ENCODE measurements at places on chromosomes 3 and 15. TPM values are rescaled to one million over a fixed set of nuclear protein-coding genes. Genes with fewer than 3 reads are reported as not detected.

DNA sequence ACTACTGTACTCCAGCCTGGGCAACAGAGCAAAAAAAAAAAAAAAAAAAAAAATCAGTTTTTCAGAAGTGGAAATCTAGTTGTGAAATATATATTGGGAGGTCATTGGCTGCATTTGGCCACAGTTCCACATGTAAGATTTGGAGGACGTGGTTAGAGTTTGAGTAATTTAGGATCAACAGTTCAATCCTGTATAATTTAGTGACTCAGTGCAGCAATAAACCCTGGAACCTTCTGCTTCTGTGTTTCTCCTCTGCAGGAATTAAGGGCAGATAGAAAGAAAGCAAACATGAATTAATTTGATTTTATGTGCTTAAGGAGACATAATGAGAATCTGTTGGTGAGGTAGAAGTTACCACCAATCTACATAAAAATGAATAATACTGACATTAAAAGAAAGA, 347.0 kb downstream of the PTPRG start:
- H3K4me3 ChIP-seq = no peak overlapping the region
- H3K27ac ChIP-seq = no peak overlapping the region
- DNase-seq = no peak
- H3K27me3 ChIP-seq = no peaks in the 10 kb centered on the region

DNA sequence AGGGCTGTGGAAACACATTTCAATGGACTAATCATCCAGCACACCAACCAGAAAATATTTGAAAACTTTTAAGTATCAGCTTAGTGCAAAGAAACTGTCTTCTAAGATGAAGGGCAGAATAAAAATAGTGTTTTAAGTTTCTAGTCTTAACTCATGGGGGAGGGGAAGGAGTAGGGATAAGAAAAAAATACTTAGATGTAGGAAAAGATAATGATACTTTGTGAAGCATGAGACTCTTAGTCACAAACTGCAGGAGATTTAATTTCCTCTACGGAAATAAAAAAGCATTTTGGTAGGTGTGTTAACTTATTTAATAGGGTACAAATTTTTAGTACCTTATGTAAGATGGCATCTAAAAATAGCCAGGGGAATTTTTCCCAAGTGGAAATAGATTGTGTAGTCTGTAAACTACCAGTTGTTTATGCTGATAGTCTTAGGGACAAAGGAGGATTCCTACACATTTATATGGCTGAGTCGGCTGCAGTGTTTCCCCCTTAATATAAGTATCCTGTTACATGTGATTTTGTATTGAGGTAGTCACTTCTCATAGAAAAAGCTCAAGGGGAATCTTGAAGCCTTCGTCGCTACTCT, 78.2 kb upstream of the GBE1 start:
- no peaks in the 10 kb centered on the region for H3K4me1 ChIP-seq
- no peak overlapping the region for H3K27ac ChIP-seq
- no peak for DNase-seq
- no peak overlapping the region for H3K4me3 ChIP-seq
- H3K27me3 ChIP-seq = no peaks in the 10 kb centered on the region

GRCh38 chr15:68595260-68595564, 16.4 kb downstream of the CORO2B start:
- H3K27ac ChIP-seq = no peak overlapping the region
- H3K4me1 ChIP-seq = peaks cover 13% of the 10 kb centered on the region
- no peak for DNase-seq
- no peak overlapping the region for H3K4me3 ChIP-seq
- no peaks in the 10 kb centered on the region for H3K27me3 ChIP-seq

Gene CHDH
- total RNA-seq = 30.1 TPM

DNA sequence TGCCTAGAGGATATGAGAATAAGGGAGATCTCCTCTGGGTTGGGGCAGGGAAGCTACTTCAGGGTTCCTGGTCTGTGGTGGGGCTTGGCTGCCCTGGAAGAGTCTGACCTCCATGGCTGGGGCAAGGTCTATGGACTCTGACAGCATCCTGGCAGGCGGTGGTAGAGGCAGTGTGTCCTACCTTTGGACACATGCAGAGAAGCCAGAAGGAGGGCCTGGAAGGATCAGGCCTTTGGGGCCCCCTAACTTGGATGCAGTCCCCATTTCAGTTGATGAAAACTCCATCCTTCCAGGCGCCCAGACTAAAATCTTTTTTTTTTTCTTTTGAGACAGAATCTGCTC, 10.4 kb downstream of the SPTBN5 start:
- H3K4me3 ChIP-seq = no peak overlapping the region
- no peaks in the 10 kb centered on the region for H3K36me3 ChIP-seq
- no peak for DNase-seq
- no peak overlapping the region for H3K27ac ChIP-seq
- no peaks in the 10 kb centered on the region for H3K27me3 ChIP-seq

- no peak overlapping the region for H3K27ac ChIP-seq
- no peaks in the 10 kb centered on the region for H3K4me1 ChIP-seq
- DNase-seq = no peak
- H3K27me3 ChIP-seq = no peaks in the 10 kb centered on the region
- no peak overlapping the region for H3K4me3 ChIP-seq
Observed at GRCh38 chr3:104879919-104880318, 486.8 kb upstream of the ALCAM start.

Gene GPR62
- not detected for total RNA-seq

DNA sequence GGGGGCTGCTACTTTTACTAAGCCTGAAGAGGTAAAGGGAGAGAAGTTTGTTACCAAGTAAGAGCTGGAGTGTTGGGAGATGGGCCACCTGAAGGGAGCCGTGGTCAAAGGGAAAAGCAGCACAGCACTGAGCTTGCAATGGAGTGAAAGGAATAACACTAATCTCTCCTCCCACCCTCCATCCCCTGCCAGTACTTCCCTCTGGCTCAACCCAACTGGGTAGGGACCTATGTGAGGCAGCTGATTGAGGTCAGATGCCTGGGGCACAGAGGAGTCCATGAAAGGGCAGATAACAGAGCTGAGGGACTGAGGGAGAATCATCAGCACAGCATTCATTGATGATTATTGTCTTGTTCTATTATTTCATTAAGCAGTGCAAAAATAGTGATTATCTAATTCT, 212.4 kb upstream of the TBC1D5 start:
- DNase-seq = no peak
- H3K4me3 ChIP-seq = no peak overlapping the region
- no peak overlapping the region for H3K27ac ChIP-seq

DNA sequence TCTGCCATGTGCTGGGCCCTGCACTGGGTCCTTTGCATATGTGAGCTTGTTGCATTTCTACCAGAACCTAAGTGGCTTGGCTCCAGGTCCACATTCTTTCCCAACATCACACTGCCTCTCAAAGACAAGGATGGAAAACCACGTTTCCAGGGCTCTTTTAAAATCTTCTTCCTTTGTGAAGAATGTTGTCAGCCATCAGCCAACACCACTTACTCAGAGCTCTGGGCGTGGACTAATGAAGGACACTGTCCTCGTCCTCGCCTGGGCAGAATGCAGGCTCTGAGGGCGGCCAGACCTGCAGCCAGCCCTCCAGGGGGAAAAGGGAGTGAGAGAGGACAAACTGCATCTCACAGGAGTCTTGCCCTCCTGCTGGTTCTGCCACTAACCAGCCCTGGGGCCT, 49.7 kb downstream of the MAGEF1 start:
- DNase-seq = no peak
- H3K4me1 ChIP-seq = peaks cover 21% of the 10 kb centered on the region
- no peaks in the 10 kb centered on the region for H3K36me3 ChIP-seq
- H3K27me3 ChIP-seq = no peaks in the 10 kb centered on the region
- no peak overlapping the region for H3K4me3 ChIP-seq

Gene PRTG
- total RNA-seq = 10.8 TPM

GRCh38 chr15:39665629-39666250, 84.9 kb downstream of the THBS1 start:
- no peak overlapping the region for H3K4me3 ChIP-seq
- H3K27me3 ChIP-seq = no peaks in the 10 kb centered on the region
- H3K27ac ChIP-seq = no peak overlapping the region
- H3K4me1 ChIP-seq = peaks cover 7% of the 10 kb centered on the region
- no peak for DNase-seq

Gene VEPH1
- 4.7 TPM for total RNA-seq

Measured in hepatocyte (in vitro differentiated cells).